ENCODE measurements at places on chromosomes 2 and 18.

DNA sequence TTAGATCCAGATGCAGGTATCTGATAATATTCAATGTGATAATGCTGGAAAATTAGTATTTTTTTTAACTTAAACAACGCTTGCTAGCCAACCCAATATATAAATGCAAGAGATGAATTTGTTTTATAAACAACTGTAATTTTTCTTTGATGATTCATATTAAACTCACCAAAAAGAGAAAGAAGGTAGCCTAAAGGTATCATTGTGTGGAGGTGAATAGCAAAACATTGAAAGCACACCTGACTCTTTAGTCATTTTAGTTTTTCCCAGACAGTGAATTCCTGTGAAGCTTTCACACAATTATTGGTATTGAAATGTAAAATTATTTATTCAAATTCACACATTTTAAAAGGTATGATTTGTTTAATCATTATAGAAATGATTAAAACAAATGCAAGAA, 424.0 kb downstream of the NR4A2 start:
- no peak for DNase-seq

GRCh38 chr2:46340740-46341420, 43.7 kb downstream of the EPAS1 start:
- DNase-seq = no peak

DNA sequence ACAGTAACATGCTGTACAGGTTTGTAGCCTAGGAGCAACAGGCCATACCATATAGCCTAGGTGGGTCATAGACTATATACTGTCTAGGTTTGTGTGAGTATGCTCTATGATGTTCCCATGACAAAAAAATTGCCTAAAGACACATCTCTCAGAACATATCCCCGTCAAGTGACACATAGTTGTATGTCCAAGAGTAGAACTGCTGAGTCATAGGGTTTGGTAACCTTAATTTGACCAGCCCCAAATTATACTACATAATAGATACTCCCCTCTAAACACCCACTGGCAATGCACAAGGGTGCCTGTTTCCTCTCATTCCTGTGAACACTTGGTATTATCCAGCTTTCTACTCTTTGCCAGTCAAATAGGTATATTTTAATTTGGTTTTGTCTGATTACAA, 161.6 kb downstream of the LCLAT1 start:
- DNase-seq = no peak

GRCh38 chr2:11997142-11997541, 250.7 kb downstream of the LPIN1 start:
- no peak for DNase-seq

- DNase-seq = no peak
Measured at GRCh38 chr18:61541673-61542072, 208.4 kb downstream of the CDH20 start.

DNA sequence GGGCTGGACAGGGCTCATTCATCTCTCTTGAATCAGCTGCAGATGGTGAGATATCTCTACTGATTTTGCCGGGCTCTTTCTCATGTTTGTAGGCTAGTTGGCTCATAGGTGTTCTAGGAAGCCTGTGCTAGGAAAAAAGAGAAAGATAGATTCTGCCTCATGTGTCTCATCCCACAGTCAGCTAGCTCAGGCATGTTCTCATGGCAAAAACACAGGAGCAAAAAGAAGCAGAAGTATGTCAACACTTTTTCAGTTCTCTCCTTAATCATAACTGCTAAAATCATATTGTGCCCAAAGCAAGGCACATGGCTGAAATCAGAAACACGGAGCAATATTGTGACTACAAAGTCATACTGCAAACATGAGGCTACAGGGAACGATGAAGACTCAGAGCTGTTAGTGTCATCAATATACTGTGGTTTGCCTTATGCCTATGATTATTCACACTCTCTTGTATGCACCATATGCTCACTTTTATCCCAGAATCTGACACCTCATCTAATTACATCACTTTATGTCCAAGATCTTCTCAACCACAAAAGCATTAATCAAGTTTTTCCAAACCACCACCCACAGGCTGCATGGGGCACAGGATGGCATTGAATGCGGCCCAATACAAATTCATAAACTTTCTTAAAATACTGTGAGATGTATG, 571.9 kb upstream of the CNTNAP5 start:
- DNase-seq = no peak

GRCh38 chr18:63348508-63349136, 18.4 kb downstream of the KDSR start:
- no peak for DNase-seq

DNA sequence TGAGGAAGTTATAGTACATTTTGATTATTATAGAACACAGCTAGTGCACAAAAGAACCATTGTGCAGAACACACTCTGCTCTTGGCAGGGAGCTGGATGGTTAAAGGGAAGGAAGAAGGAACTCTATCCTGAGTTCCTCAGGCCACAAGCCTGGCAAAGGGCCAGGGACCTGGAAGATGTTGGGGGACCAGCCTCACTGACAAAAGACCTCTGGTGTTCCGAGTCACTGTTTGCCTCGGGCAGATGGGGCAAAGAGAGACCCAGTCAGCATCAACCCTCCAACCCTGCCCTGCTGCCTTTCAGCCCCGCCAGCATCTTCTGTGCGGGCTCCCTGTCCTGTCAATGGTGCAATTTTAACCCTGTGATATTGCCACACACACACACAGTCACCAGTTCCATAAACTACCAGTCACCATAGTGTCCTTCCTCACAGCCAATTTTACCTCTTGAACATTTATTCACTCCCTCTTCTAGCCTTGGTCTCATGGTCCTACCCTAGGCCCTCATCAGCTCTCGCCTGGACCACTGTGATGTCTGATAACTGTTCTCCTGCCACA, 21.9 kb downstream of the NEMP2 start:
- DNase-seq = no peak

- DNase-seq = no peak
Measured at GRCh38 chr18:70450426-70451253, 161.8 kb downstream of the SOCS6 start.
